Activated effector memory CD4-positive, alpha-beta T cell treated with Interleukin-2 at 50 U/mL for 16 hours (primary cell): ENCODE measurements at places on chromosomes 4 and X.
A peak's percentile ranks its signal among the peaks of the same experiment; 100 is the strongest.

DNA sequence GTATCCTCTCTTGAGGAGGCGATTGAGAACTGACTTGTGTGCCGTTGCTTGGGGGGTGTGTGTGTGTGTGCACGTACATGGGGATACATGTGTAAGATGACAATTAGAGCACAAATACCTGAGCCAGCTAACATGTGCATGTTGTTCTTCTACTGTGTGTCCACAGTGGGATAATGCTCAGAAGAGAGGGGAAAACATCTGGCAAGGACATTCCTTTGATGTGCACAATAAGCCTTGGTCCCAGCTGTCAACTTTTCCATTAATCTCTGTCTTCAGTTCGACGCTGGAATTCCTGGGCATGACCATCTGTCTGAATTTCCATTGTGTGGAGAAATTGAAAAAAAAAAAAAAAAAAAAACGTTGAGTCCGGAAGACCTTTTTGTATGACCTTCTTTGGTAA, 592.0 kb upstream of the GALNTL6 start:
- DNase-seq: no peak

GRCh38 chr4:74366367-74366911, 1.5 kb downstream of the EREG start:
- DNase-seq: no peak

GRCh38 chrX:113828470-113828869, 755.4 kb upstream of the HTR2C start:
- no peak for DNase-seq

- DNase-seq: peak; percentile 21
Measured at GRCh38 chrX:134186362-134187121, 50.4 kb upstream of the CCDC160 start.

- DNase-seq: no peak
Measured at GRCh38 chr4:7625071-7625470, 190.3 kb upstream of the PSAPL1 start.

DNA sequence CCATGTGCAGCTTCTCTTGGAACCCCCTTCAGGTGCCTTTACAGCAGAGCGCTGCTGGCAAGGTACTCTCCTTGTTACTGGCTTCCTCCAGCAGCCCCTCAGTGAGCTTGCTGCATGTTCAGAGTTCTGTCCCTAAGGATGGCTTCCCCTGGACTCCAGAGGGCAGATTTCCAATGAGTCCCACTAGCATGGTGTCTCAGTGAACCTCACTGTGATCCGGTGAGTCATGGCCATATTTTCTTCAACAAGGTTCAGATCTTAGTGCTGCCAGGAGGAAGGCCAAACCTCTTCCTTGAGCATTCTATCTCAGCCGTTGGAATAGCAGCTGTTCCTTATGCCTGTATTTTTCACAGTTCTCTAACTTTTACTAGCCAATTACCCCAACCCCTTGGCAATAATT, 98.8 kb downstream of the CASK start:
- DNase-seq: no peak

- DNase-seq: no peak
Measured at GRCh38 chr4:146900295-146900694, 45.4 kb downstream of the TTC29 start.

- DNase-seq: no peak
Measured at GRCh38 chr4:157080605-157081004, 4.7 kb downstream of the GLRB start.

GRCh38 chr4:154478547-154478946, 13.1 kb downstream of the DCHS2 start:
- DNase-seq: no peak

- no peak for DNase-seq
Measured at GRCh38 chr4:18209448-18209847, 187.9 kb upstream of the LCORL start.

DNA sequence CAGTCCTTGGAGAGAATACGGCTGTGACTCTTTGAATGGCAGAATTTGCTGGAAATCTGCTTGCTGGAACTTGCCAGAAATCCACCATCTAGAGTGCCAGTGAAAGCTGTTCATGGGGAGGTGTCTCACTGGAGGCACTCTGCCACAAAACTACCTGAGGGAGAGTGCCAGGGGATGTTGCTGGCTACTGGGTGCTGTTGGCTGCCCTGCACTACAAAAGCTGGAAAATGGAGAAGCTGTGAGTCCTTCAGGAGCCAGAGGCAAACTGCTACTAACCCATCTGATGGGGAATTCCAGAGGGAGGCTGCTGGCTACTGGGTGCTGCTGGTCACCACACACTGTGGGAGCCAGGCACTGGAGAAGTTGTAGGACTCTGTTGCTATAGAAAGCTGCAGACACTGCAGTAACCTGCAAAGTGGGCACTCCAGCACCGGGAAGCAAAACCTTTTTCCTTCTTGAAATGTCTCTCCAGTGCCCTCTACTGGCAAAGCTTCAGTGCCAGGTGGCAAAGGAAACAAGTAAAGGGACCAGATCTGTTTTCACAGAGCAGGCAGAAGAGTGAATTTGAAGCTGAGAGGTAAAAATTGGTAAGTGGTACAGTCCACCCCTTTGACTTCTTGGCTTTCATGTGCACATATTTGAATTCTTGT, 47.8 kb upstream of the HSD17B10 start:
- peak; percentile 14 for DNase-seq

DNA sequence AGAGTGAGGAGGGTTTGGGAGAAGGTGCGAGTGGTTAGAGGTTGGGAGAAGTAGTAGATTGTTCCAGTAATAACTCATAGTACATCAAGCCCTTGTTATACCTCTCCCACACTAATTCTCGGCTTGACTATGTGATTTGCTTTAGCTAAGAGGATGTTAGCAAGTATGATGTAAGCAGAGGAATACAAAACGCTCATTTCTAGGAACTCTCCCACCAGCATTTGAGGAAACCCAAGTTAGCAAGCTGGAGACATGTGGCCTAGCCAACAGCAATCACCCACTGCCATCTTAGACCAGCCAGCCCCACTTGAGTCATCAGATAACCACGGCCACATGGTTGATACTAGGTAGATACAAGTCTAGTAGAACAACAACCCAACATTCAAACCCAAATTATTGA, 14.2 kb downstream of the FTHL17 start:
- no peak for DNase-seq

GRCh38 chrX:9884031-9884779, 83.0 kb upstream of the CLDN34 start:
- DNase-seq: no peak

DNA sequence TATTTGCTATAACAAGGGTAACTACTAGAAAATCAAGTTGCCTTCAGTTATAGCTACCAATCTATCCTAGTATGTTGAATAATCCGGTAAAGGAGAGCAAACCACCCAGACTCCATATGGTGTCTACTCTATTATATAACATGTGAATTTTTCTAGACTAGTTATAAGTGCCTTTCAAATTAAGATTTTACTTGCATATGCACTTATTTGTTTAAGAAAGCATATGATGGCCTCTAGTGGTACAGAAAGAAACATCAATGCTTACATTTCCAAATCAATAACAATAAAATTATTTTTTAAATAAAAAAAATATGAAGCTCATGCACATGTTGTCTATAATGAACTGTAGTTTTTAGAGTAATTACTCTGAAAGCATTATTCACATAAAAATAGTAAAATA, 1516.4 kb upstream of the PABPC4L start:
- DNase-seq: no peak

DNA sequence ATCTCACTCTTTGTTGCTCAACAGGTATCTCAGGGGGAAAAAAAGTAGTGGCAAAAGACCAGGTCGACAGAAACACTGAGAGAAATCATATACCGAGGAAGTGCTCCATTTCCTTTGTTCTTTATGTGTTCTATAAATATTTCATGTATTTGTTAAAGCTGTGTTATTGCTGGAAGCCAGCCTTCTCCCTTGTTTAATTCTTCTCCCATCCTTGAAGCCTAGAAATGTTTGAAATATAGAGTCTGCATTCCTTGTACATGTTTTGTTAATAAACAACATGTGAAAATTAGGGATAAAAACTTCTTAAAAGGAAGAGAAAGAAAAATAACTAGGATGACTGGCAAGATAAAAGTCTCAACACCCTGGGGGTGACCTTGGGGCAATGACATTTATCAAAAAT, 186.2 kb downstream of the ANKRD50 start:
- no peak for DNase-seq

GRCh38 chr4:5127556-5127955, 76.3 kb downstream of the STK32B start:
- DNase-seq: no peak

GRCh38 chr4:36043901-36044300, 200.4 kb downstream of the ARAP2 start:
- DNase-seq: no peak

- DNase-seq: no peak
Measured at GRCh38 chrX:22795671-22796070, 204.1 kb upstream of the DDX53 start.

DNA sequence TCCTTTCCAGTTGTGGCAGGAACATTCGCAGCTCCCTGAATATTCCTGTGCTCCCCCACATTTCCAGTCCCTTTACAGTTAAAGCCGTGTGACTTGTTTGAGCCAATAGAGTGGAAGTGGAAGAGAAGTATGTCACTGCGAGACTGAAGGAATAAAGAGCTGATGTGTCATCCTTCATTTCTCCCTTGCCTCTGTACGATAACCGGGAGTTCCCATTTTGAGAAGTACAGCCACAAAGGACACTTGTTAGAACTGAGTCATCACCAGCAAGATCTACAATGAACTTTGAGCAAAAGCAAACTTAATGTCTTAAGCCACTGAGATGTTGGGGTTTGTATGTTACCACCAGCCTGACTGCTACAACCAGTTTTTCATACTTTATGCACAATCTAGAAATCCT, 92.3 kb downstream of the SPRY1 start:
- no peak for DNase-seq

GRCh38 chr4:242121-242848, 63.0 kb downstream of the ZNF732 start:
- peak; percentile 47 for DNase-seq
